T-cell (primary cell): ENCODE measurements at places on chromosomes 1 and 21. TPM values are rescaled to one million over a fixed set of nuclear protein-coding genes. Genes with fewer than 3 reads are reported as not detected.

- H3K36me3 ChIP-seq, result no peaks in the 10 kb centered on the region
- no peak overlapping the region for H3K4me3 ChIP-seq
- H3K27me3 ChIP-seq, result no peaks in the 10 kb centered on the region
These were observed 27.6 kb downstream of the BEND5 start for GRCh38 chr1:48749068-48749467.

- peaks cover 16% of the 10 kb centered on the region for H3K27me3 ChIP-seq
- H3K4me1 ChIP-seq, result peaks cover 27% of the 10 kb centered on the region
- DNase-seq, result peak; percentile 61
- peak overlapping the region; percentile 95 for H3K27ac ChIP-seq
- peak overlapping the region; percentile 45 for H3K4me3 ChIP-seq
- no peaks in the 10 kb centered on the region for H3K36me3 ChIP-seq
These were observed 65.2 kb downstream of the SIK1 start for GRCh38 chr21:43361493-43362296.

Gene PRAMEF7
- not detected for total RNA-seq

Gene F11R
- total RNA-seq, result 19.4 TPM

GRCh38 chr1:26544126-26544525, 14.6 kb downstream of the RPS6KA1 start:
- H3K4me1 ChIP-seq, result peaks cover 96% of the 10 kb centered on the region
- DNase-seq, result no peak
- peak overlapping the region; percentile 91 for H3K27ac ChIP-seq
- H3K36me3 ChIP-seq, result peaks cover 22% of the 10 kb centered on the region

Gene KCNE1
- 0.39 TPM for total RNA-seq

Gene NMNAT2
- total RNA-seq, result not detected
